ENCODE measurements at places on chromosomes 5 and 9.

- DNase-seq, result no peak
Observed at GRCh38 chr5:157747173-157747740, 3.7 kb downstream of the LSM11 start.

DNA sequence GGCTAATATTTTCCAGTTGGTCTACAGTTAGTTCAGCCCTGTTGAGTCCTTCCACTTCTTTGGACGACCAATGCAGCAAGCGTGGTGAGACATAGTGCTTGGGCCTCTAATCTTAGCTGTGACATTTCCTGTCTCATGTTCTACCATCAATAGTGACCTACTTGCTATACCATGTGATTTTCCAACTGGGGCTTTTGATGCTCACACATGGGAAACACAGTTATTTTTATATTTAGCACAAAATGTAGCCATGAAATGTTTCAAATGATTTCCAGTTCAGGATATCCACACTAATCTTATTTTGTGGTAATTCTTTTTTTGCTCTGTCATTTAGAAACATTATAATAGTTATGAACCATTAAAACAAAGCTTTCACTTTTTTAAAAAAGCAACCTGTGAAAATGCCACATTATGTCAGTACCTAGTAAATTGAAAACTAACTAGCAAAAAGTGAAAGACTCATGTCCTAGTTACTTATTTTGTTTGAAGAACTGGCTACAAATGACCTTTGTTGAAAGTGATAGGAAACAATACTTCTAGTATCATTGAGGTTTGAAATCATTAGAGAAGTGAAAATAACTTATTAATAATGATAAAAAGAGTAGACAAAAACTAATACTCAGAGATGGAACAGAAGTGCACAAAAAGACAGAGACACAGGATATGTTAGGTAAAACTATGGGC, 18.3 kb downstream of the MARCHF3 start:
- no peak for DNase-seq

GRCh38 chr5:33601881-33602280, 161.1 kb downstream of the TARS1 start:
- no peak for DNase-seq

- no peak for DNase-seq
Observed at GRCh38 chr5:147842869-147843268, 11.4 kb upstream of the SPINK1 start.

- DNase-seq, result no peak
Observed at GRCh38 chr9:75602060-75602459, 288.4 kb upstream of the PCSK5 start.

DNA sequence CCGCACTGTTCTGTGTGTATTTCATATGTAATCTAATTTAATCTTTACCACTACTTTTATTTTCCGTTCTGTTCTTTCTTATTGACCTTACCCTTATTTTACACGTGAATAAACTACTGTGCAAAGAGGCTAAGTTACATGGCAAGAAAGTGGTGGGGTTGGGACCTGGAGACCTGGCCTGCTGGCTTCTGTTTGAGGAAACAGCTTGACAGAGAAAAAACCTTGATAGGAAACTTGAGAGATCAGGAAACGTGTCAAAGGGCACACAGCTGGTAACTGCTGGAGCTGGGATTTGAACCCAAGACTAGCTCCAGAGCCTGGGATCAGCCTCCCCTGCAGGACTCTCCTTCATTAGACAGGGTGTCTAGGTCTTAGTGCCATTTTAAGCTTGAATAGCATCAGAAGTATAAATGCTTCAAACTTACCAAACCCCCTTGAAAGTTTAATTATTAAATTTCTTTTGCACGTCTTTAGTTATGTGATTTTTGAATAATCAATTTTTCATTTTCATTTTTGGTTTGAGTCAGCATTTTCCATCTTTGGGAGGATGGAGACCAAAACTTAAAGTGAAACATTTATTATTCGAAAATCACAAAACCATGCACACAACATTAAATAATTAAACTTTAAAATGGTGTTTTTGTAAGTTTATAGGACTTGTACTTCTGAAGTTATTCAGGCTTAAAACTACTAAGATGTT, 129.5 kb downstream of the RGS3 start:
- no peak for DNase-seq

GRCh38 chr5:143245929-143246561, 157.4 kb downstream of the NR3C1 start:
- DNase-seq, result no peak

Data from amygdala (tissue), 56 donors.